ENCODE measurements at places on chromosomes 2 and 18.

DNA sequence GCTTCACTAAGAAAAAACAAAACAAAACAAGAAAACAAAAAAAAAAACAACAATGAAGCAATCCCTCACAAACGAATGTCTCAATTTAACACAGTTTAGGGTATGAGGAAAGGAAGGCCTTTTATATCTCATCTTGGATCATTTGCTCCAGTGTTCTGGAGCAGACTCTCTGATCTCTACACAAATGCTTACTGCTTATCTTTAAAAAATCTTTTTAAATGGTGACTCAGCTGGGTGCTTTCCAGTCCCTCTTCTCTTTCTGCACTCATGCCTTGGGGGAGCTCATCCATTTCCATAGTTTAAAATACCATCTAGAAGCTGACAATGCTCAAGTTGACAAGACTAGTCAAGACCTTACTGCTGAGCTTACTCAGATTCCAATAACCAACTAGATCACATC is 56.2 kb downstream of the ETAA1 start:
- DNase-seq, result no peak

GRCh38 chr2:145777914-145778313 is 1258.0 kb upstream of the ZEB2 start:
- no peak for DNase-seq

- no peak for DNase-seq
Measured at GRCh38 chr2:199810422-199811171, 40.4 kb downstream of the FTCDNL1 start.

DNA sequence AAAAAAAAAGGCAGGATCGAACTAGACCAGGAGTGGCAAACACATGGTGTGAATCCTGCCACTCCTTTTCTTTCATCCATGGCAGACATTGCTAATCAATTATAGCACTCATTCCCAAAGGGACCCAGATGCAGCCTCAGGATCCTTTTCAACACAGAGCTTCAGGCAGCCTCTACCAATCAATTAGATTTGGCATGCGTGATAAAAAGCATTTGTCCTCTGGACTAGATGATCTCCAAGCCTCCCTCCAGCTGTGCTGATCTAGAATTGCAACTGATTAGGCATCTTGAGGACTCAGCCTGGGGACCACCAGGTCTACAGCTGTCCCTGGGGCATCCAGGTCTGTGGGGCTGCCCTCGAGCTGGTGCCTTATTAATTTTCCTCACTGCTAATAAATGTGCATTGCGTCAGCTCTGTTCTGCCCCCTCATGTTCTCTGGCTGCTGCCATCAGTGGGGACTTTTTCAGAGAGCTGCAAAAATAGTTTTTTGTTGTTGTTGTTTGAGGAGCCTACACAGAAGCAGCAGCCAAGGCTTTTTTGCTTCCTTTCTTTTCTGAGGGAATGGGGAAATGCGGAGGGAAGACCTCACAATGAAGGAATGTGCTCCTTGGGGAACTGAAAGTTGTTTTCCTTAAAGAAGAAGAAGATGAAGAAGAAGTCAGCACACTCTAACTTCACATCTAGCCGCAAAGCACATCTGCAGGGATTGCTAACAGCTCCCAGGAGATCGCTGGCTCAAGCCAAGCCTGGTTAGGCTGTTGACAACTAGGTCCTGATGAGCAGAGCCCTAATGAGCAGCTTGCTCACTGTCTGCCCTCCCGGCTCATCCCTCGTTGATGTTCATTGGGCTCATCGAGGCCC is 8.8 kb upstream of the ATOH8 start:
- DNase-seq, result no peak

DNA sequence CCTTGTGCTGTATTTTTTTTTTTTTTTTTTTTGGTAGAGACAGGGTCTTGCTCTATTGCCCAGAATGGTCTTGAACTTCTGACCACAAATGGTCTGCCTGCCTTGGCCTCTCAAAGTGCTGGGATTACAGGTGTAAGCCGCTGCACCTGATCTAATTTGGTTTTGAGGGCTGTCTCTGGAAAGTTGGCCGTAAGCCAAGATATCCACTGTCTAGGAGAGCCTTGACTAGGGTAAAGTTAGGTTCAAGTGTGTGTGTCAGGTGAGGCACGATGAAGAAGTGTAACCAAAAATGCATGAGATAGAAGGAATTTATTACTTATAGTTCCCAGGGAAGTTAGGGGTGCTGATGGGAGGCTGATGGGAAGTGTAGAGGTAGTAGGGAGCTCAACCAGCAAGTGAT is 46.7 kb downstream of the INO80C start:
- no peak for DNase-seq

GRCh38 chr2:105611811-105612424 is 132.8 kb upstream of the NCK2 start:
- no peak for DNase-seq

DNA sequence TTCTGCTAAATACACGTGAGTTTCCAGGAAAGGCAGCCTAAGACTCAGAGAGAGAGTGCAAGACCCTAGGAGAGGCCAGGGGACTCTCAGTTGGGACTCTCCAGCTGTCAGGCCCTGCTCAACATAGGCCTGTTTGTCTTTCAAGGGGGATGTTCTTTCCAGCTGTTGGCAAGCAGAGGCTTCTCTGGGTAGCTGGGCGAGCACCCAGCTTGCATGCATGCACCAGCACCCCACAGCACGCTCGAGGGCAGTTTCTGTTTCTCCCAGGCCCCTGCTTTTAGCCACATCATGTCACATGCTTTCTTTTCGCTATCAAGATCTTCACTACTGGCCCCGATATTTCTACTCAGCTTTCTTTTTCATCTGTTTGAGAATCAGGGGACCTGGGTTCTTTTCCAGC is 479.3 kb upstream of the HS6ST1 start:
- DNase-seq, result no peak

- no peak for DNase-seq
Measured at GRCh38 chr2:160289831-160290230, 89.8 kb upstream of the ITGB6 start.

GRCh38 chr18:36374262-36374661 is 76.7 kb downstream of the FHOD3 start:
- no peak for DNase-seq

DNA sequence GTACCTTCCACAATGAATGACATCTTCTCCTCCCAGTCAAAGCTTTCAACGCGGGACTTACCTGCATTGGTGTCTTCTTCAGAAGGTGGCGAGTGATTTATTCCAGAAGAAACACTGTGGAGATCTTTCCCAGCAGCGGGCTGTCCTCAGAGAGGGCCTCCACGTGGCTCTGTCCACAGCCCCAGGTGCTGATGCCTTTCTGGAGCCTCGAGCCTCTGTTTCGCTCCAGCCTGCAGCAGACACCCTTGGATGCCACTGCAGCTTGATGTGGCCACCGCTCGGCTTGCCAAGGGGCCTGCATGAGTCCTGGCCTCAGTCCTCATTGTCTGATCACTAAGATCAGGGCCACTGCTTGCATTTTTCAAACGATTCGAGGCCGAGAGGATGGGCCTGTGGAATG is 46.6 kb upstream of the GALR1 start:
- no peak for DNase-seq

- DNase-seq, result no peak
Measured at GRCh38 chr2:3954261-3954660, 250.9 kb downstream of the DCDC2C start.

DNA sequence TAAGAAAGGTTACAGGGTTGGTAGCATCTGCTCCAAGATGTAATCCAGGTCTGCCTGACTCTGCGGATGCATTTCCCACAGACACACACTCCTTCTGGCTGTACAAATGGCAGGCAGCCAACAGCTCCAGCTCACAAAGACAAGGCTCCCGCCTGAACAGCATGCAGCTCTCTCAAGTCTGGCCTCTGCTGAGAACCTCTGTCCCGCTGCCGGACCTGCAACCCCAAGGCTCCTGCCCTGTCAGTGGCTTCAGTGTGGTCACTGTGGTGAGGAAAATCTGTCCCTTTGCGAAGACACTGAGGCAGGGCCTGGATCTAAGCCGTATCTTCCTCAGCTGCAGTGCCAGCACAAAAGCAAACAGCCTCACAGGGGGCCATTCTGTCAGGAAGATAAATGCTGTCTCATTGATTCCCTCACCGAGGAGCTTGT is 469.3 kb upstream of the MEX3C start:
- no peak for DNase-seq

DNA sequence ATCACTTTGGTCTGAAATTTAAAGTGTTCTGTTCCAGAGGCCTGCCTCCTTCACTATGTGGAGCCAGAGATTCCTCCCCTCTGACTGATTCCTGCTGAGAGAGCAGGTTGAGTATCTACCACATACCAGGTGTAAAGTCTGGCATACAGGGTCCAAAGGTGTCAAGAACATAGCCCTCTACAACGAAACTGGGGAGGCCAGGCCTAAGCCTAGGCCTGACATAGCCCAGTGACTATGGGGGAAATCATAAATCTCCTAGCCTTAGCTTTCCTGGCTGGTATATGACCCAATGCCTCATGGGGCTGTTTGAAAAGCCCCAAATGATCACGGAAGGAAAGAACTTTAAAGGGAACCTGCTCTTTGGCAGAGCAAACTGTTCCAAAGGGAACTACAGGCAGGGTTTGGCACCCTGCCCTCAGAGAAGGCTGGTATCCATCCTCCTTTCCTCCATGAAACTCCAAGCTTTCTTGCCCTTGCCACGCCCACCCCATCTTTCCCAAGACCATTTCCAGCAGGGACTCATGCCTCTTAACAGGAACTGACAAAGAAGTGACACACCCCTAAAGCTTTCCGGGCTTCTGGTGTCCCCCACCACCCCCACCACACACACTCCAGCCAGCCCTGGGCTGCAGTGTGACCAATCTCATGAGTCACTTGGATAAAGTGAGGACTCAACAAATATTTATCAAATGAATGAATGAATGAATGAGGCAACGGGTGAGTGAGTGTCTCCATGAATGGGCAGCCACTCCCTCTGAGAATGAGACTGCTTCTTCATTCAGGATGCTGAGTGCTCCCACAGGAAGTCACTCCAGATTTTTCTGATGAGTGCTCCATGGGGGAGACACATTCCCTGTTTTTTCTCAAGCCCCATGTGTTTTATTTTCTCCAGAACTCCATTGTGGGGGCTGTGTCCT is 114.5 kb upstream of the STPG4 start:
- no peak for DNase-seq

- DNase-seq, result no peak
Measured at GRCh38 chr18:62170857-62171256, 16.0 kb downstream of the PIGN start.

DNA sequence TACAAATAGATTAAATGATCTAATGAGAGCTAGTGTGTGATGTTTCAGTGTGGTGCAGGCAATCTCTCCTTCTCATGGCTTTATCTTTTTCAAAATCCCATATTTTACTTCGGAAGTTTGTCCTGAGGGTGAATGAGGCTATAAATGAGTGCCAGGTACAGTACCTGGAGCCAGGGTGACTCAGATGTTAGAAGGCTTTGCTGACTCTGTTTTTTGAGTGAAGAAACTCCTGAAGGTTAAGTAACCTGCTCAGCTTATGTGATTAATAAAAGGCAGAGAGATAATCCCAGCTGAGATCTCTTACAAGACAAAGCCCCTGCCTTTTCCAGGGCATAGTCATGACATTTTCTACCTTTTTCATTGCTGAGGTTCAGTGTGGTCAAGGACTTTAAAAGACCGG is 52.6 kb downstream of the MGAT5 start:
- DNase-seq, result no peak

DNA sequence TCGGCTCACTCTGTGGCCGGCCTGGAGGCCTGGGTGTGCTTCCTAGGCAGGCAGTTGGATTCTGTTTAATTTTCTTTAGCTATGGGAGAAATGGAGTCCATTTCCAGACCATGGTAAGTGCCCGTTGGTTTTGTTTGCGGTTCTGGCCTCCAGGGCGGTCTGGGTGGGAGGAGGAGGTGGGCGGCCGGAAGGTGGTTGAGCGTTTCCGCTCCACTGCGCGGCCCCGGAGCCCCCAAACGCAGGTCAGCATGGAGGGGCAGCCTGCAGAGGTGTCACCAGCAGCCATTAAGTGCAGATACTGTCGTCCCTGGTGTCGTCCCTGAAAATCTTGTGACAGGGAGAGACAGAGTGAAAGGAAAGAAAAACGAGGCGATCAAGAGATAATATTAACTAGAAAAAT is 303.9 kb downstream of the GBX2 start:
- DNase-seq, result no peak

DNA sequence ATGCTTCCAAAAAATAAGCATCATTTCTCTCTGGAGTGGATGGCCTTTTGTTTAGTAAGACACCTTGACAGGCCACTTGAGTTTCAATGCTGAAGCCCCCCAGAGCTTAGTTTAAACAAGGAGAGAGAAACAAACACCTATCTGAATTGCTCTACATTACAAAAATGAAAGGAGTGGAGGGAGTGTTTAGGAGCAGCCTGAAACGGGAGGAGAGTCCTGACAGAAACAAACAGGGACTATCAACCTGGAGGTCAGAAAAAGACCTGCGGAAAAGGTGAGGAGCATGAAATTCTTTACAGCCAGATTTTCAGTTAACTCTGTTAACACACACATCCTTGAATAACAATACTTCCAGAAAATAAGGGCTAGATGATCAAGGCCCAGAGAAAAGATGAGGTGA is 126.2 kb downstream of the NR4A2 start:
- no peak for DNase-seq

DNA sequence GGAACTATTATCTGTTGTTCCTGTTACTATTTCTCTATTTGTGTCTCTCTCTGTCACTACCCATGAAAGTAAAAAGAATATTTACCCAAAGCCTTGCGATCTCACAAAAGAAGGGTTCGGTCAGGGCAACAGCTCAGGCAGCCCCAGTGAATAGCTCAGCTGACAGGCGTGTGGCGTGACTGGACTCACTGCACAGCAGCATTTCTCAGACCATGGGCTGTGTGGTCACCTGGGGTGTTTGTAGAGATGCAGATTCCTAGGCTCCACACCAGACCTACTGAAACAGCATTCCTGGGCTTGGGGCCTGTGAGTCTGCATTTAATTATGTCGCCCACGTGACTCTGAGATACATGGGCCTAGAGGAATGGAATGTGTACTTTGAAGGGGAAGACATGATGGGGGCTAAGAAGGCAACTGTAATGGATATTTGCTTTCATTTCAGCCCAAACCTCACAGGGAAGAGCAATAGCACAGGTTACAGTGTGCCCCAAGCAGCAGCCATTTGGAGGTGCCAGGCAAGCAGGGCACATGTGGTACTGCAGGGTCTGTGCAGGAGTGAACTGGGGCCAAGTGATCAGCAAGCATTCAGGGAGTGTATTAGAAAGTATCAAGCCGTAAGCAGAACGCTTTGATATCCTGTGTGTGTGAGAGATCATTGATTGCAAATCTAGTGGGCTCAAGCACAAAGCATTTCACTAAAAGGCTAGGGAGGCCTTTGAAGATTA is 90.4 kb upstream of the RBMS1 start:
- DNase-seq, result no peak

DNA sequence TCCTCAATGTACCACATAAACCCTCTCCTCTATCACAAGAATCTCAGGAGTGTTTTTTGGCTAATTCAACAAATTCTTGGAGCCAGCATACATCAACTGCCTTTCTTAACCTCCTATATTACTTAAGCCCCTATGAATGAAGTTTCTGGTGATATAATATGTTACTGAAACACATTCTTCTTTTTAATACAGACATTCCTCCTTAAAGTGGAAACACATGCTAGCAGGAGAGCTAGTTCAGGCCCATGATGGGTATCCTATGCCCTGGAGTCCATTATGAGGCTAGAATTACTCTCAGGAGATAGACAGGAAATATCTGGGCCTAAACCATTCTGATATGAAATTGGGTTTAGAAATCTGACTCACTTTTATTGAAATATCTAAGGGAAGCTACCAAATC is 26.6 kb upstream of the RMDN2 start:
- no peak for DNase-seq

GRCh38 chr18:4433717-4434116 is 21.4 kb downstream of the DLGAP1 start:
- no peak for DNase-seq

- no peak for DNase-seq
Measured at GRCh38 chr2:112465382-112465781, 16.6 kb upstream of the TTL start.

GRCh38 chr2:239165206-239165831 is 235.5 kb downstream of the HDAC4 start:
- no peak for DNase-seq
